ENCODE measurements at places on chromosomes 6 and 20.

DNA sequence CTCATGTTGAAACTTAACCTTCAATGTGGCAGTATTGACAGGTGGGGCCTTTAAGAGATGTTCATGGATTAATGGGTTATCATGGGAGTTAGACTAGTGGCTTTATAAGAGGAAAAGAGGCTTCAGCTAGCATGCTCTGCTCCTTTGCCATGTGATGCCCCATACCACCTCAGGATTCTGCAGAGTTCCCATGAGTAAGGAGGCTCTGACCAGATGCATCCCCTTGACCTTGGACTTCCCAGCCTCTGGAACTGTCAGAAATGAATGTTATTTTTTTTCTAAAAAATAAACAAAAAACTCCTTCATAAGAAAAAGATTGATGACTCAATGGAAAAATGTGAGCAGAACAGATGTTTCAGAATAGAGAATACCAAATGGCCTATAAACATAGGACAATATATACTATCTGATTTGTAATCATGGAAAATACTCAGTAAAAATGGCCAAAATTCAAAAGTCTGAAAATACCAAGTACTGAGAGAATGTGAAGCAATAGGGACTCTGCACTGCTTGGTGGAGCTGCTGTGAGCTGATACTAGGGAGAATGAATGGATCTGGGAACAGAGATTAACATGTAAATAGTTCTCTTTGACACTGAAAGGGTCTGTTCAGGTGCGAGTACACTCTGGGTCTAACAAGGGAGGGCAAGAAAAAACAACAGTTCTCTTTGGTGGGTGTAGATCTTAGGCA, 7.4 kb upstream of the TRIM39 start:
- DNase-seq = no peak

DNA sequence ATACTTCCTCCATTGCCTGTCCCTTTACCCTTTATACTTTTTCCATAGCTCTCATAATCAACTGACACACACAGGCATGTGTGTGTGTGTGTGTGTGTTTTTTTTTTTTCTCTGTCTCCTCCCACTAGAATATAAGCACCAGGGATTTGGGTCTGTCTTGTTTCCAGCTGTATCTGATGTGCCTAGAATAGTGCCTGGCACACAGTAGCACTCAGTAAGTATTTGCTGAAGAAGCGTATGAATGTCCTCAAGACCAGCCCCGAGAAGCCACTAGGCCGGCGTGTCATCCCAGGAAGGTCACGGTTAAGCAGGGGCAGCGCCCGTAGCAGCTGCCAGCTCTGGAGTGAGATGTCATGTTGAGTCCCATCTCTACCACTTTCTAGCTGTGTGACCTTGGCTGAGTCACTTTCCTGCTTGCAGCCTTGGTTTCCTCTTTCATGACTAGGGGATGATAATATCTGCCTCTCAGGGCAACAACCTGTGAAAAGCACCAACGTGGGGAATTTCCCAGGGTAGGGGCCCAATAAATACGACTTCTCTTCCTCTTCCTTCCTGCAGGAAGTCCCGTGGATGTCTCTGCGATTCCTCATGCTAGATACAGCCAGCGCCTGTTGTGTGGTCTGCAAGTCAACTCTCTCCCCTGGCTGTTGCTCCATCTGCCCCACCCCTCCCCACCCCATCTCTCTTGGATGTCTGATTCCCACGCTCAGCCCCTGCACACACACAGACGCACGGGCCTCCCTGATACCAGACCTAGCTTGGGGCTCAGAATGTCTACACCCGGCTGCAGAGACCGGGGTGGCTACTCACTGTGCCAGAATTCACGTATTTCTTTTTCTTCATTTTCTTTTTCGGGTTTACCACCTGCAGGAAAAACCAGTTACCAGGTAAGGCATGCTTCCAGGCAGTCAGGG, 58.1 kb downstream of the RAB44 start:
- DNase-seq = no peak

- DNase-seq = peak; percentile 26
Measured at GRCh38 chr6:54135665-54136369, 24.6 kb downstream of the MLIP start.

DNA sequence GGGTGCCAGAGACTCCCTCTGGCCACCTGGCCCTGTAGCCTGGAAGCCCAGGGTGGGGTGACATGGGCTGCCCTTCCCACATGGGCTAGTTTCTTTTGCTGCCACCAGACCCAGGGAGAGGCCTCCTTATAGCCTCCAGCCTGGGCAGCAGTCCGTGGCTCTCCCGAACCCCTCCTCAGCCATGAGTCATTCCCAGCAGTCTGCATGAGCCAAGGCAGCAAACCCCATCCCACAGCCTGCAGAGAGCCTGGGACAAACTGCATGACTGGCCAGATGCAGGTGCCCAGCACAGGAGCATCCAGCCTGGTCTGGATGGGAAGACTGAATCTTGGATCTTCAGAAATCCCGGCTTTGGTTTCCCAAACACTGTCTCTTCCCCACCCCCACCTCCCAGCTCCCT, 75.7 kb downstream of the MRPL14 start:
- no peak for DNase-seq

DNA sequence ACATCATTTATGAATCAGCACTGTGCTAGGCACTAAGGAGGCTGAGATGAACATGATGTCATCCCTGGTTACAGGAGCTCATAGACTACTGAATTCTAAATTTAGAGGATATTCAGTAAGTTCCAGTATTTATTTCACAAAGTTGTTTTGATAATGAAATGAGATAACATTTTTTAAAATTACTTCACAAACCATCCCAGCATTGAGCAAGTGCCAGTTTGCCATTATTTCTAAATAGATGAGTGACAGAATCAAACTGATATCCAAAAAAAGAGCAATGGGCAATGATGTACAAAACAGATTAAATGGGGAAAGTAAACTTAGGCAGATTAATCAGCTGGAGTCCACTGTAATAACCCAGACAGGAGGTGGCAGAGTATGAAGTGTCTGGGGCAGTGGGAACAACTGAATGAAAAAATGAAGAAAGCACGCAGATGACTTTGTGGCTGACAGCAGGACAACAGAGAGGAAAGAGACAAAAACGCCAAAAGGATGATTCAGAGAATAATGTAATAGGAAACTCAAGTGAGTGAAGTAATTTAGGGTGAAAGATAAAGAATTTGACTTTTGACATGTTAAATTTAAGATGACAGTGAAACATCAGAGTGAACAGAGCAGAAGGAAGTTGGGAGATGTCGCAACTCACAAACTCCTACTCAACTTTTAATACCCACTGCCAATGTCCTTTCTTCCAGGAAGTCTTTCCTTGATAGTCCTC, 70.2 kb downstream of the RCAN2 start:
- no peak for DNase-seq
